ENCODE measurements at places on chromosomes 12 and 14.

- DNase-seq: no peak
Measured at GRCh38 chr12:10293151-10293550, 14.5 kb upstream of the KLRD1 start.

GRCh38 chr14:47846008-47846407 is 170.6 kb upstream of the MDGA2 start:
- no peak for DNase-seq

DNA sequence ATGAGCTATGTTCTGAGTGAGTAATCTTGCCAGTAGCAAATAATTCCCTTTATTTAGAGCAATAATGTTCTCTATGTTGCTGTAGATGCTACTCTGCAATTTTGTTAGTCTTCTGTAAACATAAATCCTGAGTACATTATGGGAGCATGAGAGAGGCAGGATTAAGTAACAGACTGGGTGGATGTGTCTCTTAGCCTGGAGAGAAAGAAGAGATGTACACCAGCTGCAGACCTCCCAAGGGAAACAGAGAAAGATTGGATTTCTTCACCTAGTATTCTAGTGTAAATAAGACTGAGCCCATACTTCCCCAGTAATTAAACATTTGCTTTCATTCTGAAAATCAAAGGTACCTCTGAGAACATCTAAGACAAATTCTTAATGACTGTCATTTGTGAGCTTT is 564.0 kb downstream of the TRHDE start:
- DNase-seq: peak; percentile 59

- DNase-seq: no peak
Measured at GRCh38 chr12:57135527-57136326, 7.4 kb downstream of the LRP1 start.
